Calu3 (cell line): ENCODE measurements at places on chromosomes 1 and 21. TPM values are rescaled to one million over a fixed set of nuclear protein-coding genes. Genes with fewer than 3 reads are reported as not detected.

The C2CD4D gene
- total RNA-seq, result 1.7 and 2.5 TPM in 2 replicates

The TRIM67 gene
- 0.09 and 0.15 TPM in 2 replicates for total RNA-seq

The CASZ1 gene
- 12.6 and 16.5 TPM in 2 replicates for total RNA-seq

The DMRTA2 gene
- 0.19 and 0.37 TPM in 2 replicates for total RNA-seq

The PIGC gene
- total RNA-seq, result 29.2 TPM in 2 replicates

The LDLRAD1 gene
- 0.24 TPM in 1 of 2 replicates, not detected in the other for total RNA-seq

DNA sequence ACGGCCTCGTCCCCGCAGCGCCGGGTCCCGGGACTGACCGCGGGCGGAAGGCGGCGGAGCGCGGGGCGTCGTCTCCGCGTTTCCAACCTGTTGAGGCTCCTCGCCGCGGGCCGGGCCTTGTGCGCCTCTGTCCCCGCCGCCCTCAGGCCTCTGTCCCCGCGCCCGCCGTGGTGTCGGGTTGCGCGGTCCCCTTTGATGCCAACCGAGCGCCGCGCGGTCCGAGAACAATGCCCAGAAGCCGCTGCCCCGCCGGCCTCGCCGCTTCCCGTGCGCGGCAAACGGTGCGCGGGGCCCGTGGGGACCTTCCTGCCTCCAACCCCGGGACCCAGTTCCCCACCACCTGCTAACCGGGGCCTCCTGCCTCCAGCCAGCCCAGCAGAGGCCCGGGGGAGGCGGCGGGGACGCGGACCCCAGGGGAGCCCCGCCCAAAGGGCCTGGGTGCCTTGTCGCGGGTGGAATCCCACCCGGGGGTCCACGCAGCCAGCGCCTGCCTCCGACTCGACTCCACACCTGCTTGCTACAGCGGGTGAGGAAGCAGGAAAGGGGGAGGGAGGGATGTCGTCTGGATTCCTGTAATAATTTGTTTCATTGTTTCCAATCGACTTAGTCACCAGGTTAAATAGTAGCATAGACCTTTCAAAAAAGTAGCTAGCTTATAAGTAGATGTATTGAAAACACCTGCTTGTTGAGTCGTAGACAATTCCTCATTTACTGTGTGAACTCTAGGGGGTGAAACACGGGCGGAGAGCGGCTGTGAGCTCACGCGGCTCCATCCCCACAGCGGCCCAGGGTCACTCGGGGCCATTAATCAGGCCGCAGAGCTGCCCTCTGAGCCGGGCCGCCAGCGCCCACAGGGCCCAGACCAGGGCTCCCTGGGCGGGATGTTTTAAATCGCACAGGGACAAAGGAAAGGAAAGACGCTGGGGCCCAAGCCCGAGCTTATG is 1.1 kb downstream of the COL18A1 start:
- H3K36me3 ChIP-seq, result peaks cover 23% of the 10 kb centered on the region
- peak; percentile 31 for DNase-seq
- peaks cover 39% of the 10 kb centered on the region for H3K4me1 ChIP-seq
- peak overlapping the region; percentile 27 for H3K27ac ChIP-seq
- H3K27me3 ChIP-seq, result no peaks in the 10 kb centered on the region

DNA sequence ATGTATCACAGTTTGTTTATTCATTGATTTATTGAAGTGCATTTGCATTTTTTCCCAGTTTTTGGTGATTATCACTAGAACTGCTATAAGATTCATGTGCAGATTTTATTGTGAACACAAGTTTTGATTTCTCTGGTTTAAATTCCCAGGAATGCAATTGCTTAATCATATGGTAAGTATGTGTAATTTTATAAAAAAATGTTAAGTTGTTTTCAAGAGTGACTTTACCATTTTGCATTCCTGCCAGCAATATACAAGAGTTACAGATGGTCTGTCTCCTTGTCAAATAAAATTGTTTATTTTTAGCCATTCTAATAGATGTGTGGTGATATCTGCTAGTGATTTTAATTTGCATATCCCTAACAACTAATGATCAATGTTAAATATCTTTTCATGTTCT is 127.3 kb upstream of the APP start:
- H3K4me3 ChIP-seq, result no peak overlapping the region
- no peak overlapping the region for H3K27ac ChIP-seq
- no peaks in the 10 kb centered on the region for H3K36me3 ChIP-seq
- no peak for DNase-seq
- H3K27me3 ChIP-seq, result no peaks in the 10 kb centered on the region
- H3K4me1 ChIP-seq, result no peaks in the 10 kb centered on the region

DNA sequence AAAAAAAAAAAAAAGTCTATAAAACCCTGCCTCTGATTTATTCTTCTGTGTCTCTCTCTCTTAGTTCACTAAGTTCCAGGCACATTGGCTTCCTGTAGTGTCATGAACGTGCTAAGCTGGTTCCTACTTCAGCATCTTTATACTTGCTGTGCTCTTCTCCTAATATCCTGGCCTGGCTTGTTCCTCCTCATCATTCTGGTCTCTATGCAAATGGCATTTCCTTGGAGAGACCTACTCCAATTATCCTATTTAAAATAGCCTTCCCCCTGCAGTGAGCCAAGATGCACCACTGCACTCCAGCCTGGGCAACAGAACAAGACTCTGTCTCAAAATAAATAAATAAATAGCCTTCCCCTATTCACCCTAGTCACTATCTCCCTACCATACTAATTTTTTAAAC is 9.7 kb upstream of the CLCC1 start:
- no peaks in the 10 kb centered on the region for H3K27me3 ChIP-seq
- no peaks in the 10 kb centered on the region for H3K4me1 ChIP-seq
- H3K4me3 ChIP-seq, result no peak overlapping the region
- H3K36me3 ChIP-seq, result peaks cover 4% of the 10 kb centered on the region
- no peak overlapping the region for H3K27ac ChIP-seq

DNA sequence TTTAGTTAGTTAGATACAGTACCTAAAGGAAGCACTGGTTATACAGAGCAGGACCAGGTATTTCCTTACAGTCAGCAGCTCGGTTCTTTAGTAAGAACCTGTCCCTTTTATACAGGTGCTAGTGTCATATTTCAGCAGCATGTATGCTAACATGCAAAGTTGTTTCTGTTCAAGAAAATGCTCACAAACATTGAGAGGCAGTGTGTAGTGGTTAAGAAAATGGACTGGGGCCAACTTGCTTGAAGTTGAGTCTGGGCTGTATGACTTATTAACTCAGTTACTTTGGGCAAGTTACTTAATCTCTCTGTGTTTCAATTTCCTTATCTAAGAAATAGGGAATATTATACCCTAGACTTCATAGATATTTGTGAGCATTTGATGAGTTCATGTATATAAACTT is 31.1 kb downstream of the AK4 start:
- H3K36me3 ChIP-seq, result peaks cover 10% of the 10 kb centered on the region
- H3K4me3 ChIP-seq, result peak overlapping the region; percentile 29
- peak; percentile 44 for DNase-seq
- no peaks in the 10 kb centered on the region for H3K27me3 ChIP-seq

DNA sequence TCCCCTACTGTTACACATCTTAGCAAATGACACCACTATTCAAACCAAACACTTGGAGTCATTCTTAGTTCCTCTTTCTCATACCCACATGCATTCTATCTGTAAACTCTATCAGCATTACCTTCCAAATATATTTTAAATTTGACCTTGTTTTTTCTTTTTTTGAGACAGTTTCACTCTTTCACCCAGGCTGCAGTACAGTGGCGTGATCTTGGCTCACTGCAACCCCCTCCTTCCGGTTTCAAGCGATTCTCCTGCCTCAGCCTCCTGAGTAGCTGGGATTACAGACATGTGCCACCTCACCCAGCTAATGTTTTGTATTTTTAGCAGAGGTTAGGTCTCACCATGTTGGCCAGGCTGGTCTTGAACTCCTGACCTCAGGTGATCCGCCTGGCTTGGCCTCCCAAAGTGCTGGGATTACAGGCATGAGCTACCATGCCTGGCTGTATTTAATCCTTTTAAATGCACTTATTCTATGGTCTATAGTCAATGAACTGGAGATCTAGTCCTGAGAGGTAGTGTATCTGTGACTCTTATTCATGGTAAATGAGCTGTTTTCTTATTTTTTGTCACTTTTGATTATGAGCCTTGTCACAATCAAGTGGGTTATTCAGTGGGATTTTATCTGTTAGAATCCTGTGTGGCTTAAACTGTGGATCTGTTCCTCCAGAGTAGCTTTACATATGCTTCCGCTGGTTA is 73.1 kb downstream of the GATAD2B start:
- H3K27ac ChIP-seq, result no peak overlapping the region
- no peak for DNase-seq
- H3K4me1 ChIP-seq, result peaks cover 23% of the 10 kb centered on the region
- no peaks in the 10 kb centered on the region for H3K27me3 ChIP-seq

GRCh38 chr1:66809245-66809644 is 8.2 kb upstream of the INSL5 start:
- H3K27me3 ChIP-seq, result peaks cover 1% of the 10 kb centered on the region
- DNase-seq, result no peak
- H3K36me3 ChIP-seq, result no peaks in the 10 kb centered on the region
- no peaks in the 10 kb centered on the region for H3K4me1 ChIP-seq
- no peak overlapping the region for H3K4me3 ChIP-seq
- no peak overlapping the region for H3K27ac ChIP-seq

- peaks cover 87% of the 10 kb centered on the region for H3K27me3 ChIP-seq
- DNase-seq, result no peak
- H3K4me1 ChIP-seq, result no peaks in the 10 kb centered on the region
- no peak overlapping the region for H3K4me3 ChIP-seq
Measured at GRCh38 chr1:224739997-224740684, 124.0 kb downstream of the CNIH3 start.

DNA sequence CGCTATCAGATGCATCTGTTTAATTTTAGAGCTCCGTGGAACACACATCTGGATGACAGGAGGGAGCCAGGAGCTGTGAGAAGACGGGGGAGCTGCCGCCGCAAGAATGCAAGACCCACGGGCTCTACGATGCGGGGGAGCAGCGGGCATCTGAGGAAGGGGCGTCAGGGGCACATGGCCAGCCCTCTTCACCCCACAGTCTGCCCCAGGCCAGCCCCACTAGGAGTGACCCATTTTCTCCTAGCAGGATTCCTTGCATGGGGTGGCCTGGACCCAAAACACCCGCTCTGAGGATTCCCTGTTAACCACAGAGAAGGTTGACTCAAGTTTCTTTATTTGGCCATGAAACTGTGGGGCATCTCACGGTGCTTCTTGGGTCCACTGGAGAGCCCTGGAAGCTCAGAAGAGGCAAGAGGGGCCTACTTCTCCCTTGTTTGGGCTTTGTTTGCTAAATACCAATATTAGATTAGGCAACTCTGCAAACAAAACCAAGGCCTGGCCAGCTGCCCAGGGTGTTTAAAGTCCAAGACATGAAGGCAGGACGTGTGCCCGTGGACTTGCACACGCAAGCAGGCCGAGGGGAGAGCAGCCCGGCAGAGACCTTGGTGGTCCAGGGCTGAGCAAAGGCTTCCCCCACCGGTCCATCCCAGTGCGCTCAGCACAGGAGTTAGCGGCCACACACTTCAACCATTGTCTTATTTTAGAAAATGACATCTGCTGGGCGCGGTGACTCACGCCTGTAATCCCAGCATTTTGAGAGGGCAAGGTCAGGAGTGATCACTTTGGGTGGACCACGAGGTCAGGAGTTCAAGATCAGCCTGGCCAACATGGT is 89.8 kb downstream of the DHRS3 start:
- peak; percentile 77 for DNase-seq
- H3K4me1 ChIP-seq, result peaks cover 35% of the 10 kb centered on the region
- H3K27ac ChIP-seq, result peak overlapping the region; percentile 27
- H3K27me3 ChIP-seq, result no peaks in the 10 kb centered on the region
- peaks cover 4% of the 10 kb centered on the region for H3K36me3 ChIP-seq

DNA sequence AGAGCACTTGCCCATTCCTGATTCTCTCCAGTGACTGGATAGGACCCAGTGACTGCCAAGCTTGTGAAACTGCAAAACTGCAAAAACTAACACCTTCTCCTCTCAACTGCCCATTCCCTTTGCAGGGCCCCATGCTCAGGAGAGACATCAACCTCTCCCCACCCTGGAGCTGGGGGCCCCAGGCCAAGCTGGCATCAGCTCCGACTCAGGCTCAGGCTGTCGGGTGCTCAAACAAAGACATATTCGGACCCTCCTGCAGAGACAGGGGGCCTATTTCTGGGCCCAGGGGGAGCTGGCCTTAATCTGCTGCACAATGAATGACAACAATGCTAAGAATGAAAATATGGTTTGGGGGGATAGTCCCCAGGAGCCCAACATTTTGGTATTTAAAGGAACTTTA is 11.8 kb downstream of the LMX1A start:
- H3K27me3 ChIP-seq, result peaks cover 100% of the 10 kb centered on the region
- H3K4me1 ChIP-seq, result no peaks in the 10 kb centered on the region
- H3K4me3 ChIP-seq, result no peak overlapping the region
- H3K27ac ChIP-seq, result no peak overlapping the region
- DNase-seq, result no peak

DNA sequence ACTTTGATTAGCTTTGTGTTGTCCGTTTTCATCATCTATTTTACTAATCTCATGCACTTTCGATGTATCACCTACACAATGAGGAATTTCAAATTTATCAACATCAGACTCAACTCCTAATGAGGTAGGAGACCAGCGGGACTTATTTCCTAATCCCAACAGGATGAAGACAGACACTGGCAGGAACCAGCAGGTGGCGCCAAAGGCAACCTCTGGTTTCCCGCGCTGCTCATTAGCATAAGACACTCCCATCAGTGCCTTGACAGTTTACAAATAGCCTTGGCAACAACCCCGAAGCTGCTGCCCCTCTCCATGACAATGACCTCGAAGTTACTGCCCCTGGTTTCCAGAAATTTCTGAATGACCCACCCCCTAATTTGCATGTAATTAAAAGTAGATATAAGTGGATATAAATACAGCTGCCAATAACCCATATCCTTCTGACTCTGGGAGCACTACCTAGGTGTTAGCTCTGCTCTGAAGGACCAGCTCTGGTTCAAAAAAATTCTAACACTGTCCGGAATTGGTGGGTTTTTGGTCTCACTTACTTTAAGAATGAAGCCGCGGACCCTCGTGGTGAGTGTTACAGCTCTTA is 974.8 kb downstream of the ADGRL2 start:
- DNase-seq, result peak; percentile 3
- no peaks in the 10 kb centered on the region for H3K4me1 ChIP-seq
- no peak overlapping the region for H3K27ac ChIP-seq
- no peak overlapping the region for H3K4me3 ChIP-seq

DNA sequence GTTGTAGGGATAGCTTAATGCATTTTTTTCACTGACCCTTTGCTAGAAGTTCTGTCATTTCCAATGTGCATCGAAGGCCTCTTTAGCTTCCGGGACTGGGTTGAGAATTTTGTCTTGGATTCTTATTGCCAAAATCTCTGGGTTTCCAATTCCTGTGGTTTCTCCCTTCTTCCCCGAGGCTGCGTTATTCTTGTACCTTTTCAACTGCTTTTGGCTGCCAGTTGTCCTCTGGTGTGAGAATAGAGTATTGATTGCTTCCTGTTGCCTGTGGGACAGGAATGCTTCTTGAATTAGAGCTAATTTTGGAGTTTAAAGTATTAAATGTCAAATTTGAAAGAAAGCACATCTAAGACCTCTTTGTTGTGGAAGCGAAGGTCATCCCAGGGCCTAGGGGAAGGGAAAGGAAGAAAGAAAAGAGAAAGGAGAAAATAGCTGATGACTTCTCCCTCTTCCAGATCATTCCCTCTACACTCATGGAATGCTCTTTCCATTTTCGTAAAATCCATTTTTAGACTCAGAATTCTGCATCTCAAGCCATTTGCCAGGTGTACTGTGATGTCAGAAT is 21.1 kb downstream of the HUNK start:
- H3K4me1 ChIP-seq, result peaks cover 8% of the 10 kb centered on the region
- no peaks in the 10 kb centered on the region for H3K36me3 ChIP-seq
- no peak overlapping the region for H3K4me3 ChIP-seq
- no peak for DNase-seq
- no peaks in the 10 kb centered on the region for H3K27me3 ChIP-seq
- no peak overlapping the region for H3K27ac ChIP-seq
